ENCODE measurements at places on chromosomes 12 and 14.
A peak's percentile ranks its signal among the peaks of the same experiment; 100 is the strongest.

DNA sequence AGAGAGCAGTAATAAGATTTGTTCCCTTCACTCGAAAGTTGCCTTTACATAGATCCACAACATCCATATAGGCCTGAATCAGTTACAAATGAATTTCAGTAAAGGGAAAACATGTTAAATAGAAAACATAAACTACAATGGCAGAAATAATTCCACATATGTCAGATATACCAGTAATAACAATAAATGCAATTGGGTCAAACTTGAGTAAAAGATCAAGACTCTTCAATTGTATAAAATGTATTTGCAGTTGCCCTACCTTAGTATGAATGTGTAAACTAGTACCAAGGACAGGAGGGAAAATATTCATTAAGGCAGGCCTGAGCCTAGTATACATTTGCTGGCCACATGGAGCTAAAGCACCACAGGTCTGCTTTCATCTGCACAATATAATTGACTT is 17.6 kb downstream of the NOS1 start:
- DNase-seq, result no peak

- no peak for DNase-seq
Observed at GRCh38 chr14:61643555-61643954, 51.8 kb upstream of the HIF1A start.

DNA sequence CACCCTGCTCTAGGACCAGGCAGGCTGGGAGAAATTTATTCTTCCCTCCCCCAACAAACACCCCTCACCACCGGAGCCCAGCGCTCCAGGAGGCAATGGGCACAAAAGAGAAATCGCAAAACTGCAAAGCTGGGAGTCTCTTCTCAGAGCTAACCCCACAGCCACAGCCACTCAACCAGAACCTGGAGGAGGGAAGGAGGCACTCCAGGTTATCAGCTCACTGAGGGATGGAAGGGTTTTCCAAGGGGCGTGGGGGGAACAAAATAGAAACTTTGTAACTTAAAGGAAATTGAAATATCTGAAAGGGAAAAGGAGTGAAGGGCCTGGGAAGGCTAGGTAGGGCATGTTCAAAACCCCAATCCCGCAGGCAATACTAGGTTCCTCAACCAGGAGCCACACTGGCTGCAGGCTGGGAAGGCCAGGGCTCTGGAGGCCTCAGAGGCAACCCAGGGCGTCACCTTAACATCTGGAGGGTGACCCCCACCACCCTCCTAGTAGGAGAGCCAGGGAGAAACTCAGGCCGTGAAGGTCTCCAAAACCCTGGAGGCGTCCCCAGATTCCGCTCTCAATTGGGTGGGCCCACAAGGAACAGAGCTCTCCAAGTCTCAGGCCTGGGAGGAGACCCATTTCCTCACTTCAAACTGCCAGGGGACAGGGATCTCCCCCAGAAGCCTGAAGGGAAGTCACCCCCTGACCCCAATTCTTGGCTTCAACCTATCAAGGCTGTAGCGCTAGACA is 3.2 kb downstream of the KDM2B start:
- DNase-seq, result no peak

DNA sequence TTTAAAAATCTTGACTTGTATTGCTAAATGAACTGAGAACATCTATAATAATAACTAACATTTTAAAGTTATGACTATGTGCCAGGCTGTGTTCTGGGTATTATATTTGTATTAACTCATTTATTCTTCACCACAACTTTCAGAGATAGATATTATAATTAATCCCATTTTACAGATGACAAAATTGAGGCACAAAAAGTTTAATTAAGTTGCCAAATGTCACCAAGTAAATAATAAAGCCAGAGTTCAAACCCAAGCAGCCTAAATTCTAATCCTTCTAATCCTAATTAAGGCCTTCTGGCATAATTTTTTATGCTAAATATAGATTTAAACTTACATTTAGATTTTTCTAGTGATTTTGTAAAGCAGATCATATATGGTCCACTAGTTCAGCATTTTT is 17.5 kb upstream of the TUBA1A start:
- no peak for DNase-seq

DNA sequence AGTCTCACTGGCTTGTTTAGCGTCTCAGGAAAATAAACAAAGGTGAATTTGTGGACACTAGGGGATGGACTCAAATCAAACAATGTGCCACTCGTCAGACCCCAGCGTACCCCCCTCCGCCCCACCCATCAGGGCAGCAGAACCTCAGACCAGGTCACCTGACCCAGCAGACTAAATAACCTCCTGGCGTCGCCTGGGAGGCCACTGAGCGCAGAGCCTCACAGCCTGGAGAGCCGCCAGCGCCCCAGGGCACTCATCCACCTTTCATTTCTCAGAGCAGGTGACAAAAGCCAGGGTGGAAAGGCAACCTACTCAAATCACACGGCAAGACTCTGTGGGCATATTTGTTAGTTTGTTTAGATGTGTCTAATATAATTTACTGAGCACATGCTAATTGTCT is 100.9 kb downstream of the DICER1 start:
- DNase-seq, result no peak

- no peak for DNase-seq
Observed at GRCh38 chr14:36134038-36134437, 42.5 kb downstream of the PTCSC3 start.

GRCh38 chr12:130925666-130926015 is 28.1 kb upstream of the ADGRD1 start:
- no peak for DNase-seq

GRCh38 chr12:14416658-14417057 is 51.2 kb downstream of the ATF7IP start:
- peak; percentile 52 for DNase-seq

- DNase-seq, result no peak
Observed at GRCh38 chr12:61095111-61095510, 1165.1 kb upstream of the USP15 start.

DNA sequence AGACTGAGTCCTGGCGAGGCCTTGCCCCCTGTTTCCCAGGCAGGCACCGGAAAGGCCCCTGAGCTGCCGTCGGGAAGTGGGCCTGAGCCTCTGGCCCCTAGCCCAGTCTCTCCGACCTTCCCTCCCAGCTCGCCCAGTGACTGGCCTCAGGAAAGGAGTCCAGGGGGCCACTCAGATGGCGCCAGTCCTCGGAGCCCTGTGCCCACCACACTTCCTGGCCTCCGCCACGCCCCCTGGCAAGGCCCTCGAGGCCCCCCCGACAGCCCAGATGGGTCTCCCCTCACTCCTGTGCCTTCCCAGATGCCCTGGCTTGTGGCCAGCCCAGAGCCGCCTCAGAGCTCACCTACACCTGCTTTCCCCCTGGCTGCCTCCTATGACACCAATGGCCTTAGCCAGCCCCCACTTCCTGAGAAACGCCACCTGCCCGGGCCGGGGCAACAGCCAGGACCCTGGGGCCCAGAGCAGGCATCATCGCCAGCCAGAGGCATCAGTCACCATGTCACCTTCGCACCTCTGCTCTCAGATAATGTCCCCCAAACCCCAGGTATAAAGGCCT is 10.9 kb downstream of the TNS2 start:
- no peak for DNase-seq

DNA sequence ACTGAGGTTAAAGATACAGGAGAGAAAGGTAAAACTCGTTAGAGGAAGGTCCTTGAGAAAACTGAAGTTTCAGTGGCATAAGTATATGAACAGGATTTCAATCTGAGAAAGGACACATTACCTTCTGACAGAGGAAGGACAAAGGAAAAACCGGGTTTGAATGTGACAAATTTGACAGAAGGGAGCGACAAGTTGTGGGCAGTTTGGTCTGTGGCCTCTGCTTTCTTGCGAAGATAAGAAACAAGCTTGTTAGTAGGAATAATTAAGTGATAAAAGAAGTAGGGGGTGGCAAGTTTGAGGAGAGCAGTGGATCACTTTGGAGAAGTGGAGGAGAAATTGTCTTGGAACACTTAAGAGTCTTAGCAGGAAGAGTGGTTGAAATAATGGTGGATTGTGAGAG is 5.1 kb downstream of the MON2 start:
- no peak for DNase-seq

DNA sequence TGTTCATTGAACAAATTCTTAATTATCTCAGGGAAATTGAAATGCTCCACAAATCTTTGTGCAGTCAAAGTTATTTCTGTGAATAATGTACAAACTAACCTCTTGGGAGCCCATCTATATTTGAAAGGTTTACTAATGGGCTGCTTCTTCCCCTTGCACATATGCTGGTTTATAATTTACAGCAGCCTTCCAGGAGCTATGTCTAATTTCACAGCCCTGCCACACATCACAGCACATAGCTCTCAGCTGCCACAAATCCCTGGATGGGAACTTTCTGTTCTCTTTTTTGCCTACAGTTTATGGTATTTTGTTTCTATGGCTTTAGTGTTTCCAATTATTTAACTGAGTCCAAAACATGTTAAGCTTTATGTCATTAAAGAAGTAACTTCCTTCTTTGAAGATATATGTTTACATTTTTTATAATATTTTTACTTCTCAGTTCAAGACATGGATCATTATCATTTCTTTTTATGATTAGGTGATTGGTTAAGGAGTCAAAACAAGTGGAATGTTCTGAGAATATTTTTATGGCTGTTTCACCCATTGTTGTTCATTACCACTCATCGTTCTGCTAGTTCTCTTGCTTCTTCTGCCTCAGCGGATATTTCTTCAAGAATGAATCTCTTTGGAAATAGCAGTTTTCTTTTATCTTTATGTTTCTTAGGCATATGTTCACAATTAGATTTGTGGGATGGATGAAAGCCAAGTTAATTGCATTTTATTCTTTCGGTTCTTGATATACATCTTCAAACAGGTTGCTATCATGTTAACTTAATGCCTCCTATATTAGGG is 475.6 kb upstream of the MIS18BP1 start:
- DNase-seq, result no peak

- peak; percentile 57 for DNase-seq
Observed at GRCh38 chr12:49131894-49132461, 783 bp upstream of the TUBA1B start.

GRCh38 chr12:91055976-91056375 is 1.8 kb downstream of the KERA start:
- no peak for DNase-seq

GRCh38 chr12:56255671-56256070 is 2.5 kb downstream of the ANKRD52 start:
- no peak for DNase-seq

DNA sequence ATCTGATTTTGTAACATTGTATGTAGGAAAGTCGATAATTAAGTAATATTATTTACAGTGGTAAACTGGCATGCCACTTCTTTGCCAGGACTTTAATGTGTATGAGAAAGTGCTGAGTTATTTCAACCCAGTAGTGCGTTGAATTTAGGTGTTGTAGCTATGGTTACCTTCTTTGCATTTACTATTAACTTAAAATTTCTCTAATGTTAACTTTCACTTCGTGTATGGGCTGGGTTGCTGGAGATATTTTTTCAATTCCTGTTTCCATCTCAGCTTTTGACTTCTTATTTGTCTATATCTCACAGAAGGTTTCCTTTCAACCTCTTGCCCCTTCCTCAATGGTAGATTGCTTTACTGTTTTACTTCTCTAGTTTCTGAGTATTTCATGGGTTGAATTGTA is 1345.6 kb downstream of the FSCB start:
- DNase-seq, result no peak

DNA sequence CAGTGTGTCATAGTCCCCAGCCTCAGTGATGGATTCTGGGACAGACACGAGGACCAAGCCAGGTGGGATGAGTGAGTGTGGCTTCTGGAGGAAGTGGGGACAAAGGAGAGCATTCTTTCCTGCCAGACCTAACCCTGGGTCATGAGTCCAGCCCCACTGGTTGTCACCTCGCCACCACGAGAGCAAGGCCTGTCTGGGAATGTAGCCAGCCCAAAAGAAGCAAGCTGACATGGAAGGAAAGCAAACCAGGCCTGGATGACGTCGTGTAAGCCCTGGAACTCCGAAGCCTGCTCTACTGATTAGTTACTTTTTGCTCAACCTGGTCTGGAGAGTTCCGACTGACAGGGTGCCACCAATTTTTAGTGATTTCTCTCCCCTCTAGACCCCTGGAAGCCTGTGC is 105.9 kb downstream of the SINHCAF start:
- no peak for DNase-seq

DNA sequence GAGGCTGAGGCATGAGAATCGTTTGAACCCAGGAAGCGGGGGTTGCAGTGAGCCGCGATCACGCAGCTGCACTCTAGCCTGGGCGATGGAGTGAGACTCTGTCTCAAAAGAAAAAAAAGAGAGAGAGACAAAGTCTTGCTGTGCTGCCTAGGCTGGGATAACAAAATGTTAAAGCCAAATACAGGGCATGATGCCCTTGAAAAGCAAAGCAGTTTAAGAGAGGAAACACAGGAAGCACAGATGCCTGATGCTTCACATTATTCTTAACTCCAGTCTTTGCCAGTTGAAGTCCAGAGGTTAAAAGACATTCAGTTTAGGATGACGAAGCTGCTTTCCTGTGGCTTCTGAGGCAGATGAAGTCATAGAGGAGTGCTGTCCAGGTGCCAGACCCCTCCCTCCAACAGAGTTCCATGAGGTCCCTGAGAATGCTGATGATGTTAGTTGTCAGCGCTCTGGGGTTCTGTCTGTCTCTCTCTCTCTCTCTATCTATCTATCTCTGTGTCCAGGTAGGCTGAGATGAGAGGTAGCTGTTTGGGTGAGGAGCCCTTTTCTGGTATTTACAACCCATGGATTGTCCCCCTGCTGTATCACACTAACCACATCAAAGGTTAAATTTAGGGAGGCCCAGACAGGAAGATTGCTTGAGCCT is 4.9 kb upstream of the MRPL52 start:
- peak; percentile 50 for DNase-seq

- DNase-seq, result no peak
Observed at GRCh38 chr14:100333311-100333710, 10.2 kb downstream of the SLC25A47 start.

- DNase-seq, result no peak
Observed at GRCh38 chr12:123043536-123044001, 63.1 kb downstream of the ARL6IP4 start.

GRCh38 chr12:24519759-24520158 is 429.1 kb downstream of the BCAT1 start:
- DNase-seq, result no peak

DNA sequence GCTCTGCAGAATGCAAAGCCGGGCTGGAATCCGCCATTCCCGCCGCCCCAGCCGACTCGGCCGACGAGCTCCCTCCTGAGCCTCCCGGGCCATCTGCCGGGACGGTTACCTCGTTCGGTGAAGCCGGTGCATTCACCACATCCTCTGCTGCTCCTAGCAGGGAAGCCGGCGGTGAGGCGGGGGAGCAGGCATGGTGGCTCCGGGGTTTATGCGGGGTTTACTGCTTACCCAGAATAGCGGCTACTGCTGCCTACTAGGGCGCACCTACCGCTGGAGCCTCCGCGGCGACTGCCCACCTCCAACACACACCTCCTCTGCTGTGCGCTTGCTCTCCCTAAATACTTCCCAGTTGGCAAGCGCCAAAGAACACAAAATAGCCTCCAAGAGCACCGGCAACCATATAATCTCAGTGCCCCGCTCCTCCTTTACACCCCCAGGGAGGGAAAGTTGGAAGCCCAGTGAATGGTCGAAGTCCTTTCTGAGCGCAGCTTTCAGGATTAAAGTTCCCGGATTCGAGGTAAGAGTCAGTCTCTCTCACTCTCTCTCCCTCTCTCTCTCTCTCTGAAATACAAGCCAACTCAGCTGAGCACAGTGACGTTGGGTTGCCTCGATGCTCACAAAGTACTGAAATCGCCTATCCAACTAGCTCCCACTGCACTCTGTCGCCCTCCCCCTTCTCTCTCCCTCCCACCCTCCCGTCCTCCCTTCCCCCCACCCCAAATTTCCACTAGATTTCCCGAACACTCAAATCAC is at the start of gene TBX5:
TSS of gene TBX5 (minus strand) at position 626 of the 753 bp plus-strand sequence. CDS start 2,246 bp downstream, outside the sequence.
- DNase-seq, result no peak

- peak; percentile 63 for DNase-seq
Observed at GRCh38 chr14:81401420-81402122, 1.4 kb upstream of the STON2 start.

GRCh38 chr14:99590746-99591555 is 13.1 kb downstream of the CCDC85C start:
- no peak for DNase-seq
